Activated CD4-positive, alpha-beta memory T cell treated with anti-CD3 and anti-CD28 coated beads, Interleukin-2, amount 10 ng/mL, durations not matched to agents 7 days and 5 days (primary cell): ENCODE measurements at places on chromosomes 4 and X.
A peak's percentile ranks its signal among the peaks of the same experiment; 100 is the strongest.

DNA sequence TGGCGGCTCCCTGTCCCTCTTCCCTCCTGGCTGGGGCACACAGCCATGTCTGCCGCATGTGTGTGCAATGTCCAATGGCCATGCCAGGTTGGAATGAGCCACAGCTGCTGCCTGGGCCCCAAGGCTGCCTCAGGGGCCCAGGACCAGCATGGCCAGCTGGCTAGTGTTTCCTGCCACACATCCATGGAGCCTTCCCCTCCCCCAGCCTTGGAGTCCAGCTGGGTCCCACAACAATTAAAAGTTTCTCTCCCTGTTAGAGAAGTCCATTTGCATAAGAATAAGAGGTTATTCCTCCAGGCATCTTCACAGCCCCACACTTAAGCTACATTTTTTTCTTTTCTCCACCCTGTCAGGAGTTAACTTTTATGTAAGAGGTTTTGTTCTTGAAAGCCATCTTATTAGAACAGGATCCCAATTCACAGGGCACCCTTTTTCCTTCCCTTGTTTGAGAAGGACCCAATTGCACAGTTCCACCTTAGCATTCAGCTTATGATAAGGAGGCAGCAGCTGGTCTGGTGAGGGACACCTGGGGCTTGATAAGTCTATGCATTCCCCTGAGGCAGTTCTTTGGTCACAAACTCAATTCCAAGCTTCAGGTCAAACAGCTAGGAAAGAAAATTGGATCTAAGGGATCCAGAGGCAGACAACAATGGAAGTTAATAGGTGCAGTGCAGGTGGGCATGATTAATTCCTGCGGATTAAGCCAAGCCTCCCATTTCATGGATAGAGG lies 963.3 kb upstream of the GRIA3 start:
- DNase-seq = no peak

DNA sequence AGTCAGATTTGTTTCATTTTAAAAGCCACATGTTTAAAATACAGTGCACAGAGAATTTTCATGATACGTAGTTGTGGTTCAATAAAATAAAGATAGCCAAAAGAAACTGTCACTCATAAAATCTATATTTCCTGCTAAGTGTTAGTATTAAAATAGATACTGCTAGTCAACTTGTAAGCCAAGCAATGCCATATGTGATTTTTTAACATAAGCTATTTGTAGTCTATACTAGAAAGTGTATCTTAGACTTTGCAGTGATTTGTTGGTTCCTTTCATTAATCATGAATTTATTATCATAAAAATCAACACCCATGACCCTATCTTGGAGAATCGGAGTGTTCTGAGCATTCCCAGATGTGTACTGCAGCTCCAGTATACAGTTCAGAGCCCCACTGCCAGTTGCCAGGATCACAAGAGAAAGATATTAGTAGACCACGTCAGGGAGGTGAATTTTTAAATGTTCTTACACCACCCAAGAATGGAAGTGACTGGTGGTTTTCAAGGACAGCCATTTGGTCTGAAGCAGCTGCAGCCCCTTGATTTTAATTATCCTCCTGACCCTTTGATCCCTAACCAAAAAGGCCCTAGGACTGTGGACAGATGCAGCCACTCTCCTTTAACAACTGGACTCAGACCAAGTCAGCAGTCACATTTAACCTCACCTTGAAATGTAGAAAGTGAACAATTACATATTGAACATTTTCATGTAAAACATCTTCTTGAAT lies 163.1 kb downstream of the PALLD start:
- DNase-seq = no peak

DNA sequence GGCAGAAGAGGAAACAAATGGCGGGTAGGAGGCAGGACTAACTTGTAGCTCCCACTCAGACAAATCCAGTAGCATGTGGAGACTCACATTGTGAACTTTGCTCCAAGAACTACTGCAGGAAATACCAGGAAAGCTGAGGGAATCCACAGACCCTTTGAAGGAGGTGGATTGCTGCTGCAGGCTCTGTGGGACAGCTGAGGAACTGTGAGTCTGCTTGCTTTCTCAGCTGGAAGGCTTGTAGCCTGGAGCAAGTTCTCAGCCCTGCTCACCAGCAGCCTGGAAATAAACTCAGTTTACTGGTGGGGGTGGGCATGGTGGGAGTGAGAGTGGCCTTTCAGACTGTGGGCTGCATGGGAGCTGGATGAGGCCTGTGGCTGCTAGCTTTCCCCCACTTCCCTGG lies 16.0 kb downstream of the RTL3 start:
- DNase-seq = no peak

DNA sequence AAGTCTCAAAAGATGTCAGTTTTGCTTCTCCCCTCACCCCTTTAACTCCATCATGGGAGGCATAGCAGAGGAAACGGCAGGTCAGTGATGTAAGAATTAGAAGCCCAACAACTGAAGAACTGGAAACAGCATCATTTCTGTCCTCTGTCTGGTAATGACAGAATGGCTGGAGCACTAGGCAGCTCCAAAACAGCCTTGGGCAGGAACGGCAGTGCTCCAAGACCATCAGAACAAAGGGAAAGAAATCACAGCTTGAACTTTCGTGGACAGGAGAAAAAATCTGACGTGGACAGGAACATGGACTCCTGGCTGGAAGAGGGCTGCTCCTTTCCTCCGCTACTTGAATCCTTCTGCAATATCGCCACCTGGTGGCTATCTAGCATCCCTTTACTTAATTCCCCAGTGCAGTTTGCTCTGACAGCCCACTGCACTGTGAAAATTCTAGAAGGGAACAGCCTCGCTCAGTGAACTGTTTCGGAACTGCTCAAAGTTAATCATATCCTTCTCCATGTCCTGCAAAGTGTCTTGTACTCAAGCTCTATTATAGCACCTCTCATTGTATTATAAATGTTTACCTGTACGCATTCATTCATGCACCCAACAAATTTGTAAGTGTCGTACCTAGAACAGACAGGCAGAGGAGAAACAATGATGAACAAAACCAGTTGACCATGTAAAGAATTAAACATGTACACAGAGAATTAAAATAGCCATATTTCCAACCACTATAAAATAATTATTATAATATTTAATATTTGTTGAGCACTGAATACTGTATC lies 20.4 kb downstream of the SLC25A53 start:
- peak; percentile 44 for DNase-seq

- no peak for DNase-seq
Measured at GRCh38 chr4:40877081-40877480, 127.3 kb downstream of the NSUN7 start.

DNA sequence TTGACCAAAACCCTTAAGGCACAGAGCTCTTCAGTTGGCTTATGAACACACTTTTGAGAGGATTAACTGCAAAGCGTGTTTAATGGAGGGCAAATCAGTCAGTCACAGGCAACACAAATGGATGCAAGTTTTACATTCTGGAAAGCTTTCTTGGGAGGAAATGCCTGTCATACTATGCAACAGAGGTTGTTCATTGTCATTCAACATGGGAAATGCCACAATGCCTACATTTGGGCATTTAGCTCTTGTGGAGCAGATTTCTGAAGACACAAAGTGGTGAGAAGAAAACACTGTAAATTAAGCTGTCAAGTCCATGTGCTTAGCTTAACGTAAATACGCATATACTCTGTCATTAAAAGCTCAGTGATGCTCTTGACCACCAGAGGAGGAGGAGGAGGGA lies 41.1 kb downstream of the CBLL2 start:
- no peak for DNase-seq

- DNase-seq = no peak
Measured at GRCh38 chr4:139242511-139243051, 37.4 kb downstream of the MGARP start.

DNA sequence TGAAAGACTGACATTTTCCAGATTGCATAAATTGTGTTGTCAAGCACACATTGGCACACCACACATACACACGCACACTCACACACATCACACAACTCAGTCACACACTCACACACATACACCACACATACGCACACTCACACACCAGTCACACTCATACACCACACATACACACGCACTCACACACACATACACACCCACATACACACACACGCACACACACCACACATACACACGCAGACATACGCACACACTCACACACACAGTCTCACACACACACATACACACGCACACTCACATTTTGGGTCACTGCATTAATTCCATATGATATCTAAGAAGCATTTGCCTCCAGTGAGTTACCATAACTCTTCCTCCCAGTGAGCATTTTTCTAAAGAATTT lies 578.3 kb upstream of the FRG1 start:
- DNase-seq = no peak

GRCh38 chr4:82746705-82747574 lies 51.7 kb downstream of the SCD5 start:
- no peak for DNase-seq

GRCh38 chr4:172843192-172843591 lies 325.4 kb upstream of the GALNT7 start:
- no peak for DNase-seq

- no peak for DNase-seq
Measured at GRCh38 chr4:40446839-40447238, 111.7 kb downstream of the CHRNA9 start.

- no peak for DNase-seq
Measured at GRCh38 chr4:47579235-47579634, 94.2 kb downstream of the ATP10D start.

DNA sequence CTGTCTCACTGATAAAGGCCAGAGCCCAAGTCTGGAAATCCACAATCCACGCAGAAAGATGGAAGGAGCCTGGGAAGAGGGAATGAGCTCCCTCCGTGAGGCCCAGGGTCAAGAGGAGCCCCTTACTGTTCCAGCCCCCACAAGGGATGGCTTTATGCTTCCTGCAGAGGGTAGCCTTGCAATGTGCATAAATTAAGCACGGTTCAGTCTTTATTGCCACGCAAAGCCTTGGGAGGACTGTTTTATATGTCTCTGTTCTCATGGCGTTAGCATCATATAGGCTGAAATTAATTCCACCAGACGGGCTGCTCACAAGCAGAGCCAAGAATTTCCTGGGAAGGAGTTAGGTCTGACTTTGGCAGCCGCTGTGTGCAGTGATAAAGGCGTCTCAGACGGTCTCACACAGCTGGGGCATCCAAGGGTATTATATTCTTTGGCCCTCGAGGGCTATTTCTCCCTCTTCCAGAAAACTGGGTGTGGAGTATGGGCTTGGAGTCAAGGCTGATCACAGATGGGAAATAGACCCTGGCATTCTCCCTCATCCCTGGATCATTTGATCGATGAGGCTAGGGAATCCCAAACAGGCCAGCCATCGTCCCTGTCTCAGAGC lies 38.5 kb downstream of the CYTL1 start:
- no peak for DNase-seq

GRCh38 chr4:5883916-5884315 lies 9.0 kb downstream of the CRMP1 start:
- no peak for DNase-seq

- no peak for DNase-seq
Measured at GRCh38 chr4:118992149-118992548, 103.5 kb downstream of the SYNPO2 start.

- no peak for DNase-seq
Measured at GRCh38 chr4:106659371-106659770, 290.8 kb upstream of the GIMD1 start.

- DNase-seq = no peak
Measured at GRCh38 chr4:19945501-19945900, 306.2 kb upstream of the SLIT2 start.

DNA sequence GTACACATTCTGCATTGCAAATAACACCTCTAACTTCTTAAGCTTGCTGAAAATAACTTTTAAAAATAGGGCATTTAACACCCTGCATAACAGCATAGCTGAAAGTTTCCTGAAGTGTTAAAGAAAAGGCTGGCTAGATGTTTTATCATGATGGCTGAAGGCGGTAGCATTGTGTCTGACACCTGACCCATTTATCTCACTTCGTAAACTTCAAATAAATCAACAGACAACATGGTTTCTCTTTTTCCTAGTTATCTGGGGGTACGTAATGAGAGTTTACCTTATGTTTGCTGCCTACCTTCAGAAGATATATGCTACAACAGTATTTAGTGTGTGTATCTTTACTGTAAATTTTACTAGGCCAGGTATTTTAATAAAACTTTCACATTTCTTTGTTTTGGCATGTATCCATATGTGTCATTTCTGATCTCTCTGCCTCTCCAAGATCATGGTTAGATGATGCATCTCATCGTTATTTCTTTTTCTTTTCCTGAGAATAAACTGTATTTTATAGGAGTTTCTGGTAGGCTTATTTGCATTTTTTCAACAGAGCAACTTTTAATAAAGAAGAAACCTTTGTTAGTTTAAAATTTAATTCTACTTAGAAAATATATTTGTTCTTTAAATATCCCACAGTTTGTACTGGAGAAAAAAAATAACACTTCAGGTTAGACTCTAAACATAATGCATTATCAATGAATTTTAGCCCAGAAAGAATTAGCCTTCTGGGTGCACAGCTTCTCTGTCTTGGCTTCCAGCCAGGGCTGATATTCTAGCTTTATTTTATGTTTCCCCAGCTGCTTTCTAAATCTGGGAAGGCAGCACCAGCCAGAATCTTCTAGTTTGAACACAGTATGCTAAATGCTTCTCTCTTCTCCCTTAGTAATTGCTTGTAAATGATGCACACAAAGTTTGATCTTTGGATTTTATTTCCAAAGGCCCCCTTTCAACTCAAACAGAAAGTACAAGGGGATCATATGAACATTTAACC lies 2.9 kb downstream of the NDST4 start:
- DNase-seq = no peak

DNA sequence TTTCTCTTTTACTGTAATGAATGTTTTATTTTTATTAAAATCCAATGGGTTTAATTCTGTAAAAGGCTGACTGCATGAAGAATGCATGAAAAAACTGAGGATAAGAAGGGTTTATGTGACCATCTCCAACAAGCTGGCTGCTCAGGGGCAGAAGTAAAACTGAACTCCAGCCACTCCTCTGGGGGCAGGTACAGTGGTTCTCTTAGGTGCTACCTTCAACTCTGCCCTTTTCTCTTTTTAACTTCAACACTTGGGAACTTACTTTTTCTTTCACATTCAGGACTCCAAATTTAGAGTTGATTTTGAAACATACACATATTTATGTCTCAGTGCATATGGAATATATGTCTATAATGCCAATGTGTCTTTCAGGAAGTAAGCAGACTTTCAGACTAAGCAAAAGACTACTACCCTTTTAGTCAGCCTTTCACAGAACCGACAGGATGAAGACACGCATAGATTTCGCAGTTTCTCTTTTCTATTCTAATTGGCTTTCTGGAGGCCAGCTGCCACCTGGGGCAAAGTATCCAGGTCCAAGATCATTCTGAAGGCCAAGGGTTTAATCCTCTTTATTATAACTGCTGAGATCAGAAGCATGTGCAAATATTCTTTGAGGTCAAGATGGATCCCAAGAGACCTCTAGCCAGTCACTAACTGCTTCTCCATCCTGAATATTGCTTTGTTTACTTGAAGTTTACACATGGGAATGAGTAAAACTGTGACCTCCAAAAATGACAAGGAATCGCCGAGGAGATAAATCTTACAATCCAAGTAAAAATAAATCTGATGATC lies 30.7 kb downstream of the HS3ST1 start:
- DNase-seq = no peak

GRCh38 chr4:164058776-164059445 lies 564.4 kb downstream of the TMA16 start:
- DNase-seq = no peak
